ENCODE measurements at places on chromosomes 4 and X.

DNA sequence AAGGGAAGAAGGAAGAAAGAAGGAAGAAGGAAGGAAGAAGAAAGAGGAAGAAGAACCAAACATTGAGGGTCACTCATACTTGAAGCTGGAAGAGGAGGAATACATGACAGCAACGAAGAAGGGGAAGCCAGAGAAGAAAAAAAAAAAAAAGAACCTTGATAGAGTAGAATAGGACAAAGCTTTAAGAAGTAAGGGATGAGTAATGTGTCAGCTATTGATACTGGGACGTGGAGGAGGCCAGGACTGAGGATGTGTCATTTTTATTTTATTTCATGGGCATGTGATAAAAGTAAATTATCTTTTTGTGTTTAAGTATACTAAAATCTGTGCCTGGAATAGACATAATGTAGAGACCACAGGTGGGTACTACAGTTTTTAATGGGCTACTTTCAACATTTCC is 6.4 kb downstream of the EDA2R start:
- DNase-seq: no peak

DNA sequence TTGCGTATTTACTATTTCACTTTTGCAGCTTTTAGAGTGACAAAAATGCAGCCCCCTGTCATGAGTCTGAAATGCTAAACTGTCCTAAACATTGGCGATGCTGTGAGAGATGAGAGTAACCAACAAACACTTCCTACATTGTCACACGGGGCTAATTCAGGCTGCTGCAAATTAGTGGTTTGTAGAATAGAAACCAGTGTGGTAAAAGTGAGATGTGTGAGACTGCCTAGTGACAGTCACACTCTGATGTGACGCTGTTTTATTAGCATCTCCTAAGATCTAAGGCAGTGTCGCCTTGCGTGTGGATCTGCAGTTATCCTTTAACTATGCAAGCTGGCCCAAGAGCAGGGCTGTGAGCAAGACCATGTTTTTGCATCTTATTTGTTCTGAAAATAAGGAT is 800.2 kb upstream of the TENM3 start:
- no peak for DNase-seq

GRCh38 chr4:3190549-3190948 is 58.4 kb upstream of the MSANTD1 start:
- DNase-seq: no peak

DNA sequence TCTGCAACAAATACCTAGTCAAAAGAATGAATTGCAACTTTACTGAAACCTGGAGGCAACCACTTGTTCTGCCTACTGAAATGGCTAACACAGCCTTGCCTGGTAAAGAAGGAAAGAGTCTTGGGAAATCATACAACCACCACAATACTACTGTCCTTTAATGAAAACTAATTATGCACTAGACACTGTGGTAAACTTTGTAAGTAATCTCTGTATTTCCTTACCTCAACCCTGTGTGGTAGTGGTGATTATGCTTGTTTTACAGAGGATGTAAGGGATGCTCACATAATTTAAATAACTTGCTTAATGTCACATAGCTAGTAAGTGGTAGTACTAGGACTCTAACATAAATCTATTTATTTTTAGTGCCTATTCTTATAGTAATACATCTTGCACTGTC is 44.7 kb downstream of the TMEM156 start:
- DNase-seq: no peak

- DNase-seq: no peak
Observed at GRCh38 chrX:46326161-46326560, 219.1 kb downstream of the ZNF674 start.

- DNase-seq: no peak
Observed at GRCh38 chr4:142365391-142365790, 480.7 kb downstream of the INPP4B start.

DNA sequence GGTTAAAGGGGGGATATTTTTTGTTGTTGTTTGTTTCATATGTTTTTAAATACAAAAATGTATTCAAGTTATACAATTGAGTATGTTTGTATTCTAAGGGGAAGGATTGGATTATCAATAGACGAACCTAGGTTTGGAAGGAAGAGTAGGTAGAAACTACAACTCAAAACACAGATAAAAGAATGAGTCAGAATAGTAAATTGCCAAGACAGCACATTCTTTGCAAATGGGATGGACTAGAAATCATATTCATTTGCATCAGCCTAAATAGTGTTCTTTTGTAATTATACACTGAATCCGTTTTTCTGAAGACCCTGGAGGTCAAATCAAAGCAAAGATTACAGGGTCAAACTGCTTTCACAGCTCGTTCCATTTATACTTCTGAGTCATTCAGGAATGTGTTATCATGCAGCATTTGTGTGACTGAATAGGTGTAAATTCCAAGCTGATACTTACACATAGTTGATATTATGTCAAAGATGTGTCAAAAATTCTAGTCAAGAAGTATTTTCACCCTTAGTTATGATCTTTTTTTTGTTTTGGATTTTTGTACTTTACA is 273.3 kb upstream of the FAT4 start:
- no peak for DNase-seq

- no peak for DNase-seq
Observed at GRCh38 chr4:149120331-149121022, 678.3 kb upstream of the NR3C2 start.

DNA sequence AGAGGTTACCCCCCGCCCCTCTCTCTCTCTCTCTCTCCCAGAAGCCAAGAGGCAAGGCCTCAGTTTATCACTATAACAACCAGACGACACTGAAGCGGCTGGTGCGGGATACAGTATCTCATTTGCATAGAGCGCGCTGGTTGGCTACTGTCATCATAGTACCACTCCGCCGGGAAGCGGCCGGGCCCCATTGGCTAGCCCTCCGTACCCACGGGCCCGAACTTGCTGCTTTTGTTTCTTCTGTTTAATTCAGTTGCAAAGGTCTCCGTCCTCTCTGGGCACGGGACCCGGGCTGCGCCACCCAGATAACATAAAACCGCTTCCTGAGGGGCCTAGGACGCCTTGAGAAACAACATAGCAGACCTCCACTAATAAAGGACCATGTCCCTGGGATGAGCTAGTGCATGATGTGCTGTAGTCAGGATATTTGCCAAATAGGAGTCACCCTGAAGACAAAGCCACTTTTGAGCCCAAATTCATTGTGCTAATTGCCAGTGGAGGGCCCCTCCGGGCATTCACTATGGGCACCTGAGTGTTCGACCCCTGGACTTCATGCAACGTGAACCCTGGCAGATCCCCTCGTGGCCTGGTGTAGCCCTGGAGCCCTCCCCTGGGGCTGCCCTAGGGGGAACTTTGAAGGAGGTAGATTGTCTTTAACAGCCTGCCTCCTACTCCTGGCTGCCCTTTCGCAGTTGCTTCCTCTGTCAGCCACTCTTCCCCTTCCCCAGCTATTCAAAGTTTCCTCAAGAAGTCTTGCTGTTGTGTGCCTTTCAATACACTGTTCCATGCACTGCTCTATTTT is at the start of gene PCYT1B:
Gene PCYT1B, minus strand, starts transcription at position 91 of the 802 bp plus-strand sequence. CDS start 242 bp downstream, outside the sequence.
- peak; percentile 73 for DNase-seq

- no peak for DNase-seq
Observed at GRCh38 chrX:41655631-41656030, 33.1 kb upstream of the GPR34 start.
